ENCODE measurements at places on chromosomes 5 and 9.

DNA sequence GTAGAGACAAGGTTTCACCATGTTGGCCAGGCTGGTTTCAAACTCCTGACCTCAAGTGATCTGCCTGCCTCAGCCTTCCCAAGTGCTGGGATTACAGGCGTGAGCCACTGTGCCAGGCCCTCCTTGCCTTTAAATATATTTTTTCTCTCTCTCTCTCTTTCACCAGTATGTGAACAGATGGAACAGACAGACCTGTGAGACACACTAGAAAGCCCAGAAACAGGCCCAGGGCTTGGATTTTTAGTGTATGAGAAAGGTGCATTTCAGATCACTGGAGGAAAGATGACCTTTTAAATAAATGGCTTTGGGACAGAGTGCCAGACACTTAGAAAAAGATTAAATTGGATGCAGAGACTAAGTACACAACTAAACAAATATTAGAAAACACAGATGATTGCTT is 3.1 kb downstream of the RASGEF1C start:
- DNase-seq = no peak

DNA sequence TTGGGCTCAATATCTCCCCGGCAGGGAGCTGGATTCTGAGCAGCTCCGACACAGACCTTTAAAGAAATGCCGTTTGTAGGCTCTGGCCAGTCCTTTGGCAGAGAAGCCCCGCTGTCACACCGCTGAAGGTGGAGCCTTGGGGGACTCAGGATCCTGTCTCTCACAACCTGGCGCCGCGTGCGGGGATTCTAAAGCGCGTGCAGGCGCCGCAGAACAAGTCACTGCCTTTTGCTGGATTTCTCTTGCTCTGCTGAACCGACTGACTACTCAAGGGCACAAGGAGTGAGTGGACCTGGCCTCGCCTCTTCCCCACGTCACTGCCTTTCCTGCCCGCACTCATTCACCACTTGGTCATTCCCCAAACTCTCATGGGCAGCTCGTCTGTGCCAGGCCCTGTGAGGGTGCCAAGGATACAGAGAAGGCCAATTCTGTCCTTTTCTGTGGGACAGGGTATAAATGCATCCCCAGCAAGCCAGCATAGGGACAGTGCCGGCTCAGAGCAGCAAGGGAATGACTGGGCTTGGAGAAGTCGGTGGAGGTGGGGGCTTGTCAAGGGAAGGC is 69.3 kb downstream of the CRB2 start:
- DNase-seq = peak; percentile 9

DNA sequence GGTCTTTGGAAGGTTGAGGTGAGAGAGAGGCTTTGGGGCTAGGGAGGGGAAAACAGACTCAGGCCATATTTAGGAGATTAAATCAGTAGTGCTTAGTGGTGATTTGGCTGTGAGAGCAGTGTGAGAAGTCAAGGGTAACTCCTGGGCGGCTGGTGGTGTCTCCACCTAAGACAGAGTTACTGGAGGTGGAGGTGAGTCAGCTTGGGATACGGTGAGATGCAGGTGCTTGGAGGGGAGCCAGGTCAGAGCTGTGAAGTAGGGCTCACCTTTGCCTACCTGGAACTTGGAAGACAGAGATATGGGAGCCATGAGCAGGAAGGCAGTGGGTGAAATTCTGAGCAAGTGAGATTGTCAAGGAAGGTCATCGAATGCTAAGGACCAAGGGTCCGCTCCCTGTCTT is 24.5 kb downstream of the RGS3 start:
- no peak for DNase-seq

GRCh38 chr5:149627070-149627469 is 45.8 kb downstream of the ARHGEF37 start:
- no peak for DNase-seq

DNA sequence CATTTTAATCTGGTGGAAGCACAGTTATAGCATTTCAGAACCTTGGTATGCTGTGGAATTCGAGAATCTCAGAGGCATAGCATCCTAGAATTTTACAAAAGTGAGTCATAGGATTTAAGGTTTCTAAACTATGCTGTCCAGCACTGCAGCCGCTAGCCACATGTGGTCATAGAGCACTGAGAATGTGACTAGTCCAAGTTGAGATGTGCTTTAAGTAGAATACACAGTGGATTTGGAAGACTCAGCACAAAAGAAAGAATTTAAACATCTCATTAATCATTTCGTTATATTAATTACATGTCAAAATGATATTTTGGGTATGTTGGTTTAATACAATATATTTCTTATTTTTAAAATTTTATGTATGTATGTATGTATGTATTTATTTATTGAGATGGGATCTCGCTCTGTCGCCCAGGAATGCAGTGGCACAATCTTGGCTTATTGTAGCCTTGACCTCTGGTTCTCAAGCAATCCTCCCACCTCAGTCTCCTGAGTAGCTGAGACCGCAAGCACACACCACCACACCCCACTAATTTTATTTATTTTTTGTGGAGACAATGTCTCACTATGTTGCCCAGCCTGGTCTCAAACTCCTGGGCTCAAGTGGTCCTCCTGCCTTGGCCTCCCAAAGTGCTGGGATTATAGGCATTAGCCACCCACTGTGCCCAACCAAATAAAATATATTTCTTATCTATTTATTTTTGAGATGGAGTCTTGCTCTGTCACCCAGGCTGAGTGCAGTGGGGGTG is 20.4 kb upstream of the RPS14 start:
- DNase-seq = no peak

DNA sequence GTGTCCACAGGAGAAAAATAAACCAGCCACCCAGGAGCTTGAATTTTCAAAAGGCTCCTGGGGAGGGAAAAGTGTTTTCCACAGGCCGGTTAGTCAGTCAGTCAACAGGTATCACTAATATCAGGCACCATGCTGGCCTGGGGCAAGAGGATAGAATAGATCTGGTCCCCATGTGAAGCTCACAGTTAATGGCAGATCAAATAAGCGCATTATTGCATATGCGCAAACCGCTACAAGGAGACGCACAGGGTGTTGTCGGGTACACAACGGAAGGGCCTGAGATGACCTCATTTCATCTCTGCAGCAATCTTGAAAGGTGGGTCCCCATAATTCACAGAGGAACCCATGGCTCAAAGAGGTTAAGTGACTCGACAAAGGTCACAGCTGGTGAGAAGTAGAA is 260.7 kb downstream of the CRB2 start:
- no peak for DNase-seq

DNA sequence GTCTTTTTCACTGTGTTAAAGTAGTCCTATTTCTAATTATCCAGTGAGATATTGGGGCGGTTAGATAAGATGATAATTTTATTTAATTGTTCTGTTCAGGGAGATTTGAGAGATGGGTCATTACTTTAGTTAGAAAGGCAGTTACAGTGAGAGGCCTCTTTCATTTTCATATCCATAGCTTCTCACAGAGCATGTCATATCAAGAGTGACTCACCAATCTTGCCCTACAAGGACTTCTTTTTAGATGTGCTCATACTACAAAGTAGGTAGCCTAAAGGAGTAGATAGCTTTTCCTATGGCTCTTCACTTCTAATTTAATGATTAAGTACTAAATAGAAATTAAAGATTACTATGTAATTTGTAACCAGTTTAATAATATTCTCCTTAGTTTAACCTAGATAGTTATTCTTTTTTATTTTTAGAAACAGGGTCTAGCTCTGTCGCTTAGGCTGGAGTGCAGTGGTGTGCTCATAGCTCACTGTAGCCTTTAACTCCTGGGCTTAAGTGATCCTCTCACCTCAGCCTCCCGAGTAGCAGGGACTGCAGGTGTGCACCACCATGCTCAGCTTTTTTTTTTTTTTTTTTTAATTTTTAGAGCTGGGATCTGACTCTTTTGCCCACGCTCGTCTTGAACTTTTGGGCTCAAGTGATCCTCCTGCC is 71.0 kb downstream of the FER start:
- DNase-seq = no peak

DNA sequence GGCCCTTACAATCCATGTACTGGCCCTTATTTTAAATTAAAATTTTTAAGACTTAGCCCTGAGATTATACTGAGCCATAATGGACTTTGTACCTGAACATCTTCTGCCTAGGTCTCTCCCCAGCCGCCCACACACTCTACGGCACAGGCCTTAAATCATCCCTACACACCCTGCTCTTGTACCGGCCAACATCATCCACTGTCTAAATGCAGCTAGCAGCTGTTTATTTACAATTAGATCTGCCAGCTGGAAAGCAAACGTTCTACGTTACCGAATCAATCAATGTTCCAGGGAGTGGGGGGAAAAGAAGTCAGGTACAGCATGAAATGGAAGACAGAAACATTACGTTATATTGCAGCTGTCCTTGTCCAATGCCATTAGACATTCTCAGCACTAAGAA is 88.4 kb upstream of the GRAMD2B start:
- DNase-seq = peak; percentile 32

DNA sequence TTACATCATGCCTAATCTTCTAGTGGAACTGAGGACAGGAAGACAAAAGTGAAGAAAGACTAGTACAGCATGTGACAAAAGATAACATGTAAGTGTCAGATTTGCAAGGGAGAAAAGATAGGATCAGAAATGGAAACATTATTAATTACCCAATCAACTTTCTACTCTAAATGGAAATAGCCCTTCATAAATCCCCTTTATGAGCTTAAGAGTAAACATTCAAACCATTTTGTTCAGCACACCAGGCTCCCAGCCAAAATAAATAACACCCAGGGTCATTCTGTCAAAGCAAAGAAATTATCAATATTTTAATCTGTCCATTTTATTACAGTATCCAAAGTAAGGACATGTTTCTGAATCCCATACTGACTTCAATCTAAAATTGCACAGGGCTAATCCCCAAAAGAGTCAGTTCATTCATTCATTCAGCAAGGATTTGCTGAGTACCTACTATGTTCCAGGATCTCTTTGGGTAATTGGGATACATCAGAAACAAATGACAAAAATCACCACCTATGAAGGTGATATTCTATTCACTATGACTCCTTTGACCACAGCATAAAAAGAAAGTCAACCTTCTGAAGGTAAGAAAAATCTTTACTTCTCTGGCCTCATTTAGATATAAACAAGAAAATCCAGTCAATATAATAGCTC is 5.3 kb downstream of the PRELID2 start:
- no peak for DNase-seq

Measured in right hindlimb (tissue), 1 donor.